T1000 (cell line): ENCODE measurements at places on chromosomes 16 and 17.

- DNase-seq = no peak
Measured at GRCh38 chr17:67283731-67284516, 38.9 kb upstream of the HELZ start.

DNA sequence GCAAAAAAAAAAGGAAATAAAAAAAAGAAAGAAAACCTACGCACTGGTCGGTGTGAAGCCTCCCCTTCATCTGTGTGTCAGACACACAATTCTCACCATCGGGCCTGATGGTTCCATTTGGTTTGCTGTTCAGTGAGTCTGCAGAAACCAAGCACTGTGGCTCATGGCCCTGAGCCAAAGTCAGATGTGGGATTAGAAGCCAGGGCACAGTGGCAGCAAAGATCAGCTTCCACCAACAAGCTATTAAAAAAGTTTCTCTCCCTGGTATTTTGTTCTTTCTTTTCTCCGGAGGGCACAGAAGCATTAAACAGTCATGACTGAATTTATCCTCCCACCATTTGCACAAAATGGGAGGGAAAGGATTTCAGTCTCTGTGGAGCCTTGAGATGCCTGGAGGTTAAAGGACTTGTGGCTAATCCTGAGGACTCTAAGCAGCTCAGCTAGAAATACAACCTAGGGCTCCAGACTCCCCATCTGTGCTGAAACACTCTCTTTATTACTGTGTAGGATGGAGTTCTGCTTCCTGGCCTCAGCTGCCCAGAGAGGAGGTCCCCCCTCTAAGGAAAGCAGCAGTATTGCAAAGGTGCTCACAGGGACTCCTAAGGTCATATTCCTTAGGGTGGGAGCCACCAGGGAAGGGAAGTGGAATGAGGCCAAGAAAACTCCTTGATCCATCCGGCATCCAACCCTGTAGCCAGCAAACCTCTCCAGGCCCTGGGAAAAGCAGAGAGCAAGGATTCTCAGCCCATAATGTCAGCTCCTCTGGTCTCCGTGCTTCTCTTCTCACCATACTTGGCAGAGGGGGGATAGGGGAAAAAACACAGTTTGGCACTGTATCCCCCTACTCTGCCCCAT lies 28.2 kb downstream of the SLC39A11 start:
- no peak for DNase-seq

- DNase-seq = no peak
Measured at GRCh38 chr16:86614699-86615098, 36.4 kb downstream of the FOXL1 start.

GRCh38 chr17:78133971-78134898 lies 3.7 kb downstream of the TMC8 start:
- DNase-seq = no peak

- no peak for DNase-seq
Measured at GRCh38 chr17:7038025-7038862, 2.4 kb downstream of the SLC16A13 start.

- no peak for DNase-seq
Measured at GRCh38 chr16:53457670-53458069, 23.4 kb downstream of the RBL2 start.

- no peak for DNase-seq
Measured at GRCh38 chr16:20750558-20750957, 8.9 kb upstream of the THUMPD1 start.

- DNase-seq = no peak
Measured at GRCh38 chr17:80834893-80835275, 156.8 kb upstream of the CHMP6 start.

GRCh38 chr16:85302018-85302847 lies 190.0 kb upstream of the CIBAR2 start:
- no peak for DNase-seq

- no peak for DNase-seq
Measured at GRCh38 chr17:47240806-47241205, 12.8 kb upstream of the ITGB3 start.

GRCh38 chr16:17557949-17558348 lies 87.2 kb upstream of the XYLT1 start:
- DNase-seq = no peak

- no peak for DNase-seq
Measured at GRCh38 chr17:41322094-41322902, 6.8 kb upstream of the KRTAP17-1 start.

DNA sequence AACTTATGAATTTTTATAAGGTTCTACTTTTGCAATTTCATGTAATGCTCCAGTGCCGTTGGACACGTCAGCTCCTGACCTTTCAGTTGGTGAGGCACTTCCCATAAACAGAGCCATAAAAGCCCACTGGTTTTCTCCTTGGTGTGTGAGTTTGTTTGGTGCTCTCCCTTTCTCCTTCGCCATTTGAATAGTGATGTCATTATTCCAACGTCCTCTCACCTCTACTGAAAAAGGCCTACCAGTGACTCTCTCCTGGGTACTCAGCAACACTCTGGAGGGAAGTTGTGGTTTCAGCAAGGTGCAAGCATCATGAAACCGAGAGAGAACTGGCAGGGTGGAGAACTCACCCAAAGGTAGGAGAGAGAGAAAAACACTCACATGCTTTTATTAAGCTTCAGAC lies 29.6 kb upstream of the HNF1B start:
- no peak for DNase-seq

- DNase-seq = no peak
Measured at GRCh38 chr17:61458421-61459141, 6.4 kb downstream of the TBX4 start.

GRCh38 chr17:34620458-34620857 lies 41.1 kb downstream of the TMEM132E start:
- DNase-seq = no peak

- DNase-seq = no peak
Measured at GRCh38 chr16:31477220-31478216, 5.4 kb upstream of the SLC5A2 start.

DNA sequence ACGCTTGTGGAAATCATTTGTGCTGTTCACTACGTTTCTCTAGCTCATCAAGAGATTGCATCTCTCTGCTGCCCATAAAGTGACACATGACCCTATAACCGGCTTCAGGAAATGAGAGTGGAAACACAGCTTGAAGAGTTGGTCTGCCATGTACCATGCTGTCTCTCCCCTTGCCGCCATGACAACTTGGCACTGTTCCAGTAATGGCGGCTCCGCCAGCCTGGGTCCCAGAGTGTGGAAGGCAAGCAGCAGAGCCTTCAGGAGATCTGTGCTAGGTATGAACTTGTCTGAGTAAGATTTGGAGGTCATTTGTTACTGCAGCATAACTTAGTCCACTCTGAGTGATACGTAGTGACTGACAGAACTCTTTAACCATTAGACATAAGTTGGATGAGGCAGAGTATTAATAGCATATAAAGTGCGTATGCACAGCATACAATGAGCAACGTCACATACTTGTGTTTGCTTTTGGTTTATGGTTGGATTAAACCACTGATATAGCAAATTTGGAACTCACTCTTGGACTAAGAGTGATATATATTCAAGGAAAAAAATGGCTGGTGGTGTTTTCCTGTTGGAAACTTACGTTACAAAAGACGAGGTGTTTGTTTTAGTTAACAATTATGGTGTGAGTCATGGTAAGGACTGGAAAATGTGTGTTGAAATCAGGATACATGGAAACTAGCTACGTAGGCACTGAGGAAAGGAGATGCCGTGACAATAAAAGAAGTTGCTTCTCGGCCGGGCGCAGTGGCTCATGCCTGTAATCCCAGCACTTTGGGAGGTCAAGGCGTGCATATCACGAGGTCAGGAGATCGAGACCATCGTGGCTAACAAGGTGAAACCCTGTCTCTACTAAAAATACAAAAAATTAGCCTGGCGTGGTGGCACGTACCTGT lies 24.4 kb upstream of the PMP22 start:
- peak; percentile 47 for DNase-seq

GRCh38 chr16:71672125-71672524 lies 46.1 kb downstream of the MARVELD3 start:
- DNase-seq = no peak

GRCh38 chr16:69286941-69287713 lies 24.0 kb upstream of the VPS4A start:
- DNase-seq = no peak

DNA sequence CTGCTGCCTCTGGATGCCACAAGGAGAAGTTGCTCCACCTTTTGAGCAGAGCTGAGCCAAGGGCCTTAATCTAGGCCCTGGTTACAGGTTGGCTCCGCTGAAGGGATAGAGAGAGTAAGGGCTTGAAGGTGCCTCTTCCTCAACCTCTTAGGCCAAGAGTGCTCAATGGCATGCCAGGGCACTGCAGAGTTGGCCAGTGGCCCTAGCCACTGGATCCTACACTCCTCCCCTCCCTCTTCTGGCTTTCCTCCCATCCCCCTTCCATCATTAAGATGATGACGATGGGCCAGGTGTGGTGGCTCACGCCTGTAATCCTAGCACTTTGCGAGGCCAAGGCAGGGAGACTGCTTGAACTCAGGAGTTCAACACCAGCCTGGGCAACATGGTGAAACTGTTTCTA lies 50.5 kb downstream of the MYO18A start:
- DNase-seq = no peak

DNA sequence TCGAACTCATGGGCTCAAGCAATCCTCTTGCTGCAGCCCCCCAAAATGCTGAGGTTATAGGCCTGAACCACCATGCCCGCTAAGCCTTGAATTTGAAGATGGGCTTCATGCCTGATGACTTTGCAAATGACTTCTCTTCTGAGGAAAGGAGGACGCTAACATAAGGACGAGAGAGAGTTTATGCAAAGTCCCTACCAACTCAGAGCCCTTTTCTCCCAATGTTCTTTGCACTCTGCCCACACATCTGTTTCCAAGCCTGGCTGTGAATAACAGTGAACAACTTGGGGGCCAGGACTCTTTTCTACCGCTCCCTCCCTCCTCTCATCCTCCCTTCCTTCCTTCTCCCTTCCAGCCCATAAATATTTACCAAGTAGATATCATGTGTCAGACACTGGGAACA lies 8.5 kb upstream of the NPIPB2 start:
- no peak for DNase-seq

- peak; percentile 58 for DNase-seq
Measured at GRCh38 chr17:31842195-31843069, 16.6 kb downstream of the COPRS start.

GRCh38 chr16:3143598-3144320 lies 8.9 kb downstream of the ZNF213 start:
- DNase-seq = no peak
